HCT116 (cell line): ENCODE measurements at places on chromosomes 13 and 19.

DNA sequence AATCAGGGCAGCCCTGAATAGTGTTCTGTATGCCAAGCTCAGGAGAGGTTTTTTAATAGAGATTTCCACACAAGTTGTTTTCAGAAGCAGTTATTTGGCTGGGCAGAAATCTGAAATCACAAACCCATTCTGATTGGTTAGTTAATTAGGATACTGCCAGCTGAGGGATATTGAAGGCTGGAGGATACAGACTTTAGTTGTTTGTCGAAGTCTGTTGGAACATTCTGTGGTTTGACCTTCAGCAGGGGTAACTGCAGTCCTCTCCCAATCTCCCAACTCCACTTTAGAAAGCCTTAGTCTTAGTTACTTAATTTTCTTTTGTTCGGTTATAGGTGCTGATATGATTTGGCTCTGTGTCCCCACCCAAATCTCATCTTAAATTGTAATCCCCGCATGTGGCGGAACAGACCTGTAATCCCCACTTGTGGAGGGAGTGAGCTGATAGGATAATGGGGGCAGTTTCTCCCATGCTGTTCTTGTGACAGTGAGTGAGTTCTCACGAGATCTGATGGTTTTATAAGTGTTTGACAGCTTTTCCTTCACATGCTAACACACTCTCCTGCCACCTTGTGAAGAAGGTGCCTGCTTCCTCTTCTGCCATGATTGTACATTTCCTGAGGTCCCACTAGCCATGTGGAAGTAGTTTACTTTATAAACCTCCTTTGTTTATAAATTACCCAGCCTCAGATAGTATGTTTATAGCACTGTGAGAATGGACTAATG is 169.2 kb downstream of the GPC5 start:
- H3K27ac ChIP-seq, result no peak overlapping the region
- no peak for DNase-seq
- H3K4me3 ChIP-seq, result no peak overlapping the region
- H3K27me3 ChIP-seq, result no peaks in the 10 kb centered on the region
- H3K4me1 ChIP-seq, result no peaks in the 10 kb centered on the region
- no peaks in the 10 kb centered on the region for H3K36me3 ChIP-seq

- peaks cover 37% of the 10 kb centered on the region for H3K27me3 ChIP-seq
- no peaks in the 10 kb centered on the region for H3K4me1 ChIP-seq
- no peak for DNase-seq
- no peaks in the 10 kb centered on the region for H3K36me3 ChIP-seq
- no peak overlapping the region for H3K27ac ChIP-seq
Observed at GRCh38 chr13:111630406-111630805, 310.0 kb downstream of the TEX29 start.

DNA sequence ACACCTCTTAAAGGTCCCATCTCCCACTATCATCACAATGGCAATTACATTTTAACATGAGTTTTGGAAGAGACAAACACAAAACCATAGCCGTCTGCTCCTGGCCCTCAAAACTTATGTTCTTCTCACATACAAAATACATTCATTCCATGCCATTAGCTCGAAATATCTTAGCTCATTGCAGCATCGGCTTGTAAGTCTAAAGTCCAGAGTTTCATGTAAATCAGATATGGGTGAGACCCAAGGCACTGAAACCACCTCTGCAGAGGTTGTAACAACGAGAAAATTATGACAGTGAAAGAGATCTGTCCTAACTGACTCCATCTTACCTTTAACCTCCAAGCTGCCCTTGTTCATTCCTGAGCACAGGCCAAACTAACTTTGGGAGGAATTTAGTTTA is 635.0 kb upstream of the SPRY2 start:
- DNase-seq, result no peak
- no peaks in the 10 kb centered on the region for H3K27me3 ChIP-seq
- no peaks in the 10 kb centered on the region for H3K4me1 ChIP-seq
- H3K27ac ChIP-seq, result no peak overlapping the region
- no peak overlapping the region for H3K4me3 ChIP-seq
- no peaks in the 10 kb centered on the region for H3K36me3 ChIP-seq

DNA sequence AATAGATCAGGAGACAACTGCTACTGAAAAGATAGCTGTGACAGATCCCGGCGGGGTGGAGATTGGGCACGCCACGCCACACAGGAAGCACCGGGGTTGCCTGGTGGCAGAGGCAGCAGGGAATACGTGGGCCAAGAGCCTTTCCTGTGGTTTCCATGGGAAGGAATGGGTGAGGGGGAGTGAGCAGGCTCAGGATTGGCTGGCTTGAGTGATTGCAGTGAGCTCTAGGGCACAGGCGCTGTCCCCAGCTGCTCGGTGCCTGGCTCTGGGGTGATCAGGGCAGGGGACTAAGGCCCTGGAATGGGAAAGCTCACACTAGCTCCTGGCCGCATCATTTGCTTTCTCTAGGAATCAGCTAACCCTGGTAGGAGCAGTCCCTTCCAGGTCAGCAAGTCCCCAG is 166.1 kb downstream of the USP12 start:
- H3K4me1 ChIP-seq, result peaks cover 9% of the 10 kb centered on the region
- H3K27me3 ChIP-seq, result no peaks in the 10 kb centered on the region
- H3K4me3 ChIP-seq, result no peak overlapping the region
- DNase-seq, result no peak
- no peak overlapping the region for H3K27ac ChIP-seq

DNA sequence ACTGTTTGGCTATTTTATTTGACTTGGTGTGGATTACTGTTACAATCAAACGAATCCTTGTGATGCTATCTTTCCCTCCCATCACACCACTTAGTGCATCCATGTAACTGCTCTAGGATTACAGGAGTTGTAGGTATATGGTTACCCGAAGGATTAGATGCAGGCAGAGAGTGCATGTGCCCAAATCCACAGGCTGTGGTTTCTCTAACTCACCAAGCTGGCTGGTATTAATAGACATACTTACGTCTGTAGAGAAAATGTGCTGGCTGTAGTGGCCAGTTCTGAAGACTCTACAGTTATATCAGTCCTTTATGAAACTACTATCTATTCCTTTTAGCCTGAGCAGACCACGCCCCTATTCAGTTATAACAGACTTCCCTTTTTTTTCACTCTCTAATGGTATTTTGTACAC is 1.1 kb upstream of the HMGB1 start:
- H3K27me3 ChIP-seq, result no peaks in the 10 kb centered on the region
- peak overlapping the region; percentile 73 for H3K4me3 ChIP-seq

DNA sequence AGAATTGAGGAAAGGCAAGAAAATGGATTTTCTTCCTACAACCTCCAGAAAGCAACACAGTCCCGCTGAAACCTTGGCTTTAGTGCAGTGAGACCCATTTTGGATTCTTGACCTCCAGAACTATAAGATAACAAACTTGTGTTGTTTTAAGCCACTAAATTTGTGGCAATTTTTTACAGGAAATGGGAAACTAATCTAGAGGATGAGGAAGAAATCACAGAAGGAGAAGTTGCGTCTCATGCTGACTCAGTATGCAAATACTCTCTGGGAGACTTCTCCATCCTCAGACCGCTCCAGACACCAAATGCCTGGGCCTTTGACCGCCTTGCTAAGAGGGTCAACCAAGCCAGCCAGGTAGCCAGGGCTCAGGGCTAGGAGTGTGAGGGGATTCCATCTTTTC is 13.1 kb upstream of the CEACAM16 start:
- peaks cover 77% of the 10 kb centered on the region for H3K4me1 ChIP-seq
- no peaks in the 10 kb centered on the region for H3K36me3 ChIP-seq
- H3K27ac ChIP-seq, result peak overlapping the region; percentile 69
- H3K27me3 ChIP-seq, result no peaks in the 10 kb centered on the region
- no peak overlapping the region for H3K4me3 ChIP-seq
- DNase-seq, result no peak

DNA sequence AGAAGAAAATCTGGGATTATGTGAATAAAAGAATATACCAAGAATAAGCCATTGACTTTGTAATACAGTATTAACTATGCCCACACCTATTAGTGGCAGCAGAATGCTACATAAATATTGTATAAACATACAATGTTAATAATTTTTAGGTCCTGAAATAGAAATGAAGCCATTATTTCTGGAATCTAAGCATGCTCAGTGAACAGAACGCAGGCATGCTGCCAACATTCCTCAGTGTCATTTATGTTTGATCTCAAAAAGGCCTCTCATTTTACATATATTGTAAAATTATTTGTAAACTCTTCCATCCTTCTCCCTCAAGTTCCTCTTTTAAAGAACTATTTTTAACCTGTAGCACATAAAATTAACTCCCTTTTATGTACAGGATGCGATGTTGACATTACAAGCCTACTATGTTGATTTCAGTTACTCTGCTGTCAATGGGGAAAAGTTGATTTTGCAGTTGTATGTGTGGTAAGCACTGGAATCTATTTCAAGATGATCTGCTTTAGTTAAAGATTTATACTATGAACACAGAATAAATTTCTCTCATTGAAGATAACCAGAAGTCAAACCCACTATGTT is 118.8 kb downstream of the VWA8 start:
- H3K36me3 ChIP-seq, result no peaks in the 10 kb centered on the region
- H3K27ac ChIP-seq, result no peak overlapping the region
- DNase-seq, result no peak
- no peak overlapping the region for H3K4me3 ChIP-seq
- H3K4me1 ChIP-seq, result no peaks in the 10 kb centered on the region

- no peak overlapping the region for H3K4me3 ChIP-seq
- H3K36me3 ChIP-seq, result no peaks in the 10 kb centered on the region
- H3K27ac ChIP-seq, result no peak overlapping the region
- no peaks in the 10 kb centered on the region for H3K4me1 ChIP-seq
Observed at GRCh38 chr13:29936051-29936813, 85.8 kb upstream of the UBL3 start.

GRCh38 chr19:55691561-55692481 is 16.8 kb downstream of the EPN1 start:
- no peak overlapping the region for H3K27ac ChIP-seq
- no peaks in the 10 kb centered on the region for H3K4me1 ChIP-seq
- H3K4me3 ChIP-seq, result no peak overlapping the region
- no peaks in the 10 kb centered on the region for H3K27me3 ChIP-seq

GRCh38 chr19:21335721-21336120 is 6.5 kb upstream of the ZNF708 start:
- no peaks in the 10 kb centered on the region for H3K4me1 ChIP-seq
- H3K27me3 ChIP-seq, result no peaks in the 10 kb centered on the region
- H3K27ac ChIP-seq, result no peak overlapping the region
- no peak for DNase-seq

GRCh38 chr19:56400485-56400884 is 3.6 kb upstream of the ZNF583 start:
- no peak overlapping the region for H3K27ac ChIP-seq
- no peaks in the 10 kb centered on the region for H3K27me3 ChIP-seq
- H3K4me1 ChIP-seq, result no peaks in the 10 kb centered on the region

- no peaks in the 10 kb centered on the region for H3K27me3 ChIP-seq
- H3K4me3 ChIP-seq, result peak overlapping the region; percentile 81
- H3K36me3 ChIP-seq, result no peaks in the 10 kb centered on the region
- peak overlapping the region; percentile 92 for H3K27ac ChIP-seq
Observed at GRCh38 chr19:17306285-17306714, 628 bp downstream of the MRPL34 start.

DNA sequence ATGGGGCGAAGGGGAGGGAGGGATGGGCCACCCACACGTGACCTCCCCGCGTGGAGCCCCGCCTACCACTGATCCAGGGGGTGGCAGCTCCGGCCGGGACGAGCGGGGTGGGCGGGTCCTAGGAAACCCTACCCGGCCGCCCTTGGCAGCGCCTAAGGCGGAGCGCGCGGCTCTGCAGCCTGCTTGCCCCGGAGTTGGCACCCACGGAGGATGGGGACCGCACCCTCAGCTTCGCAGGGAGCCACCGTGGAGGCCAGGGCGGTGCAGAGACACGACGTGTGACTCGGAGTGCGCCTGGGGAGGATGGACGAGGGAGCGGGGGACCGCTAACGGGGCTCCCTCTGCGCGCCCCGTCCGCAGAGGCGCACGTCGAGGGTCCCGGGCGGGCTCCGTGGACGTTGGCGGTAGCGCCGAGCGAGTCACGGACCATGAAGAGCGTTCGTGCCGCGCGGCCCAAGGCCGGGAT is at the start of gene RGS9BP:
Gene RGS9BP, plus strand, starts transcription at position 129 of the 466 bp plus-strand sequence. CDS start 416 bp downstream, outside the sequence.
- H3K4me3 ChIP-seq, result peak within 1 kb of the TSS; percentile 81
- no peak for DNase-seq
- peaks cover 11% of the 10 kb centered on the region for H3K4me1 ChIP-seq
- H3K27ac ChIP-seq, result peak within 1 kb of the TSS; percentile 85
- 0 out of 2 replicates have a peak, but pooled peaks cover 4% of the 10 kb centered on the region for H3K36me3 ChIP-seq

- H3K4me1 ChIP-seq, result no peaks in the 10 kb centered on the region
- no peaks in the 10 kb centered on the region for H3K27me3 ChIP-seq
- no peaks in the 10 kb centered on the region for H3K36me3 ChIP-seq
- H3K4me3 ChIP-seq, result no peak overlapping the region
- DNase-seq, result no peak
Observed at GRCh38 chr13:57569986-57570385, 61.6 kb upstream of the PCDH17 start.

GRCh38 chr19:1745589-1746031 is 7.7 kb upstream of the ONECUT3 start:
- peak overlapping the region; percentile 96 for H3K27ac ChIP-seq
- peaks cover 59% of the 10 kb centered on the region for H3K4me1 ChIP-seq
- H3K36me3 ChIP-seq, result no peaks in the 10 kb centered on the region
- DNase-seq, result peak; percentile 59

GRCh38 chr19:50567882-50568727 is at the start of gene LRRC4B:
Gene LRRC4B, minus strand, starts transcription at chr19:50568435. Its CDS starts 19,597 bp downstream, at chr19:50548838.
- no peak for DNase-seq
- no peaks in the 10 kb centered on the region for H3K4me1 ChIP-seq
- peaks cover 10% of the 10 kb centered on the region; the same call in 1 of the 2 replicates for H3K27me3 ChIP-seq

GRCh38 chr19:52648336-52649016 is 10.3 kb upstream of the ZNF83 start:
- H3K27me3 ChIP-seq, result no peaks in the 10 kb centered on the region
- no peak for DNase-seq
- H3K4me3 ChIP-seq, result no peak overlapping the region
- no peak overlapping the region for H3K27ac ChIP-seq
- H3K36me3 ChIP-seq, result peaks cover 45% of the 10 kb centered on the region

GRCh38 chr13:111093634-111094033 is 21.5 kb upstream of the ARHGEF7 start:
- H3K27ac ChIP-seq, result no peak overlapping the region
- H3K36me3 ChIP-seq, result no peaks in the 10 kb centered on the region
- H3K4me1 ChIP-seq, result no peaks in the 10 kb centered on the region
- no peak overlapping the region for H3K4me3 ChIP-seq
- H3K27me3 ChIP-seq, result peaks cover 40% of the 10 kb centered on the region

DNA sequence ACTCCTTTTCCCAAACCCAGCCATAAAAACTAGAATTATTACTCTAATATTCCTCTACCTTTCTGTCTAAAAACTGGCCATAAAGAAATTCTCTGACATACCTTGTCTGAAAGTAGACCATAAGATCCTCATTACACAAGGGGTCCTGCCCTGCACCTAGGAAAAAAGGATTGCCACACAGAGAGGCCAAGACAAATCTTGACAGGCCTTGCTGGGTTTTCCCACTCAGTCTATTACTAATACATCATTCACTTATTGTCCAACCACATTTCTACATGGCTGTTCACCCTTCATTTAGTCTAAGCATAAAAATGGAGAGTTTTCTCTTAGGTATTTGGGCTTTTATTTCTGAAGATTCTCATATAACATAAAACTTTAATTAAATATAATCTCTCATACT is 319.8 kb downstream of the PCDH20 start:
- H3K27ac ChIP-seq, result no peak overlapping the region
- no peaks in the 10 kb centered on the region for H3K36me3 ChIP-seq
- no peaks in the 10 kb centered on the region for H3K4me1 ChIP-seq
- no peaks in the 10 kb centered on the region for H3K27me3 ChIP-seq
- DNase-seq, result no peak
